AG20443 (cell line): ENCODE measurements at places on chromosomes 3 and 15.
A peak's percentile ranks its signal among the peaks of the same experiment; 100 is the strongest.

DNA sequence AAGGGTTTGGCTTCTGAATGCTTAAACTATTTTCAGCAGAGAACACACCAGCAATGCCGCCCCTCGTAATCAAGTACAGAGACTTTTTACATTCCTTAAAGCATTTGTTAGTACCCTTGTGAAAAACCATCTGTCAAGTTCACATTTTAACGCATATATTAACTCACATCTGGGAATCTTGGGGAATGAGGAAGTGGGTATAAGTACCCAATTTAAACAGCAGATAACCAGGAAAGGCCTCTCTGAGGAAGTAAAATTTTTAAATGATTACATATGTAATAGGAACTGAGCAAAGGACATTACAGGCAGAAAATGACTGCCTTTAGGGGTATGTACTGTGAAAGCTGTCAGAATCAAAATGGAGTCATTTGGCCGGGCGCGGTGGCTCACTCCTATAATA lies 12.8 kb upstream of the CFAP44 start:
- DNase-seq: no peak

GRCh38 chr15:74787251-74788041 lies 5.6 kb downstream of the CSK start:
- peak; percentile 78 for DNase-seq

- no peak for DNase-seq
These were observed 817.6 kb downstream of the GRM7 start for GRCh38 chr3:7678521-7678920.

GRCh38 chr15:58240191-58240932 lies 102.2 kb downstream of the AQP9 start:
- no peak for DNase-seq

DNA sequence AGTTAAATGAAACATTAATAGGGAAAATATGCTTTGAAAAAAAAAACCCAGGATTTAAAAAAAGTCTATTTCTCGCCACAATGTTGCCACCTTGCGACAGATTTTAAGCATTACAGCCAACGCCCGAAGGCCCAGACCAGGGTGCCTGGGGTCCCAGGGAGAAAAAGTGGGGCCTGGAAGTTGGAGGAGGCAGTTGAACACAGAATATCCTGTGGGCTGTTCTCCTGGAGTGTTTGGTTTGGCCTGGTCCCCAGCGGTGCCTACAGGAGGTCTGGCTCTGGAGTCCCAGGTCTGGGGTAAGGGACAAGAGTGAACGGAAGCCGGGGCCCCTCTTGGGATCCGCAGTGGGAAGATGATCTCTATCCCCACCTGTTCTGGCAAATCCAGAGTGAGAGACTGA lies 3.4 kb downstream of the RNU6-1 start:
- DNase-seq: no peak

DNA sequence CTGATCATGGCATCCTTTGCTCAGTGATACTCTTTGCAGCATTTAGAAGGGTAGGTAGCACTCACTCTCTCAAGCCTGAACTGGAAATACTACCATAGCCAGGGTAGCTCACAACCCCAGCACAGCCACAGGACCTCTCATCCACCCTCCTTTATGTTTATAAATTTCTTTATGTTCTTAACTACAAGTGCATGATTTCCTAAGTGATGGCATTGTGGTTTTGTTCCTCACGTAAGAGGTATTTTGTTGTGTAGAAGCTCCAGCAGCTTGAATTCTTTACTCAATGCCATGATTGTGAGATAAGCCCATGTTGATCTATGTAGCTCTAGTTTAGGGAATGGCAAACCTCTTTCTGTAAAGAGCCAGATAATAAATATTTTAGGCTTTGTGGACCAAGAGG lies 7.9 kb upstream of the RTP3 start:
- no peak for DNase-seq

- DNase-seq: no peak
These were observed 28.3 kb downstream of the TSEN2 start for GRCh38 chr3:12512534-12513118.

- no peak for DNase-seq
These were observed 21.7 kb downstream of the ARL14 start for GRCh38 chr3:160698599-160699195.

GRCh38 chr15:25175789-25176615 lies 221.2 kb downstream of the SNRPN start:
- no peak for DNase-seq

DNA sequence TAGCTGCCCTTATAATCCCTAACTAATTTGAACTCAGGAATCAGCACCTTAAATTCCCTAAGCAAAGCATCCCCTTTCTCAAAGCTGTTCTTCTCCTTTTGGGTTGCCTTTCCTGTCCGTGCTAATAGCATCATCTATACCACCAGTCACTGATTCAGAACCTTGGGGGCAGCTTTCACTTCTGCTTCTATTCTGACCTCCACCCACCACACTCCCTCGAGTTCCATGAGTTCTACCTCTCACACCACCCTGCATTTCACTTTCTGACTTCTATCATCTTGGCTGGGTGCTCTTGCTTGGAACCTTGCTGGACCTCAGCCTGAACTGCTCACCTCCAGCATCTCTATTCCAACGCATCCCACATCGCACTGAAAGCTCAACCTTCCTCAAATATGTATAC lies 55.4 kb upstream of the KCNMB2 start:
- no peak for DNase-seq

- peak; percentile 25 for DNase-seq
These were observed 29.3 kb downstream of the BTD start for GRCh38 chr3:15630646-15631350.

GRCh38 chr15:37933666-37934065 lies 774 bp upstream of the TMCO5A start:
- DNase-seq: peak; percentile 27

DNA sequence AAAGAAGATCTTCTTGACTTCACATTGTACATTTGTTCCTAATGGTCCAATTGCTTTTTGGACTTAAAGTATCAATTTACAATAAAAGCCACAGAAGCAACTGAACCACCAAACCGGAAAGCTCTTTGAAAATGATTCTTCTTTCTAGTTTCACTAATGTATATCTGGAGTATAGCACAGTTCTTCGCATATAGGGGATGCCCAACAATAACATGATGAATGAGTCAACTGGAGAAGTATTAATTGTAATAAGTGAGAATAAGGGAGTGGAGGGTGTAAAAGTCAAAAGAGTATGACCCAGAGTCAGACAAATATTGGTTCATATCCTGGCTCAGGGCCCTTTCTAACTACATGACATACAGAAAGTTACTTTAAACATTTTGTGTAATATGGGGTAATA lies 425.2 kb downstream of the ZBTB20 start:
- no peak for DNase-seq

- DNase-seq: no peak
These were observed 78.7 kb upstream of the MME start for GRCh38 chr3:155001289-155002010.

DNA sequence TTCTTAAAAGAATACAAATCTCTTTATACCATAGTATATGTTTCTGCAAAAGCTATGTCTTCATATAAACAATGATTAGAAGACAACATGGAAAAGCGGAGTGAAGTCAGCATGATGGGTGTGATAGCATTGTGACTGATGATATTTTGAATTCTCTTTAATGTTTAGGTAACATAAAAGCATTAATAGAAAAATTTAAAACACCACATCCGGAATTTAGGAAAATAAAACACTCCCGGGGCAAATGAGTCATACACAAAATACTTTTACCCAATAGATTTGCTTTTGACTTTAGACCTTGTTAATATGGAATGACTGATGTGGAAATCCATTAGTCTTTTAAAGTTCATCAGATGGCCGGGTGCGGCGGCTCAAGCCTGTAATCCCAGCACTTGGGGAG lies 134.7 kb downstream of the P3H2 start:
- no peak for DNase-seq

GRCh38 chr15:66832664-66833063 lies 130.6 kb downstream of the SMAD6 start:
- DNase-seq: peak; percentile 43

DNA sequence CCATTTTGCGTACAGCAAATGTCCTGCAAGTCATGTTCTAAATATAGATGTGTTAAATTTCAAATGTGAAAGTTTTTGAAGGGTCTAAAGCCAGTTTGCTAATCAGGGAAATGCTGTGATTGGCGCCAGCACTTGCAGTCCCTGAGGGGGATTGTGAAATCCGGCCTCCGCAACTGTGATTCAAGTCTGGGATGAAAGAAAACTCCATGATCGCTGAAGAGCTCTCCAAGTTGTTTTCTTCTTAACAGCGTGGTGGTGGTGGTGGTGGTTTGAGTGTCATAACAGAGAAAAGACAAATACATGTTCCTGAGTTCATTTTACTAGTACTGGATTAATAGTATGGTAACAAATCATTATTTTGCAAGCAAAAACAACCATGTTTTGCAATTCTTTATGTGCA lies 51.8 kb downstream of the MITF start:
- peak; percentile 47 for DNase-seq

- no peak for DNase-seq
These were observed 32.6 kb downstream of the POMGNT2 start for GRCh38 chr3:43073116-43073835.

- DNase-seq: no peak
These were observed 1.3 kb downstream of the NGLY1 start for GRCh38 chr3:25781758-25782594.

GRCh38 chr15:84840741-84841429 lies 23.7 kb downstream of the ALPK3 start:
- DNase-seq: peak; percentile 90

DNA sequence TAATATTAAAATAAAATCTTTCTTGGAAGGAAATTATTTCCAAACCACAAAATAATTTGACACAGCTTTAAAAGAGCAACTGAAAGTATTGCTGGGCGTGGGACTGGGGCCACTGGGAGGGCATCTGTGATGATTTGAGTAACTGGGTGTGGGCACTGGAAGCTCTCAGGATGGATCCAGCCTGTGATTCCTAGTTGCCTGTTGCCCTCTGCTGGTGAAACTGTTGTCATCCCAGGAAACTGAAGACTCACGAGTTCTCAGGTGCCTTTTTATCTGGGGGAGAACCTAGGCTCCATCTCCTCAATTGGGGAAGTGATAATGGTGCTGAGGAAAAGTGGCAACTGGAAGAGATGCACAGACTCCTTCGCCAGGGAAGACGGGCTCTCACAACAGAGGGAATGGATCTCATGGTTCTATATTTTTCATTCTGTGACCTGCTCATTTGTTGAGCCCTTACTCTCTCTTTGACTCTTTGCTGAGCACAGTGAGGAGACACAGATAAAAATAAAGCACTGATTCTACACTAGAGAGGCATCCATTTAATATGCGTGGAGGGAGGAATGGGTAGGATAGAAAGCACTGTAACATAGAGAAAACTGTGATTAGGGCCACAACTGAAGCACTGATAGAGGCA lies 61.6 kb downstream of the TPRG1 start:
- DNase-seq: peak; percentile 89
